ENCODE measurements at places on chromosomes 6 and 20.
A peak's percentile ranks its signal among the peaks of the same experiment; 100 is the strongest.

DNA sequence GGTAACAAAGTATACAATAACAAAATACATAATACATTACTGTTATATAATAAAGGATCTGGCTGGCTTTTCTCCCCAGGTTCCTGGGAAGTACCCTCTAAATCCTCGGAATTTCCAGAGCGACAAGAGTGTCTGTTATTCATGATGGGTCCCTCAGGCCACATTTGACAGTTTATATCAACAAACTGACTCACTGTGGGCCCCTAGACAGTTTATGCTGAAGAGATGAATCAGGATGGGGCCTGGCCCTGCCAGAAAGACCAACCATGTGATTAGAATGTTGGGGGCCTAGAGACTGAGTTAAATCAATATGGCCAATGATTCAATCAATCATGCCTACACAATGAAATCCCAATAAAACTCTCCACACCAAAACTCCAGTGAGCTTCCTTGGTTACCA is 13.5 kb downstream of the USP45 start:
- no peak for DNase-seq

GRCh38 chr20:44643596-44644229 is 7.8 kb downstream of the ADA start:
- peak; percentile 85 for DNase-seq

DNA sequence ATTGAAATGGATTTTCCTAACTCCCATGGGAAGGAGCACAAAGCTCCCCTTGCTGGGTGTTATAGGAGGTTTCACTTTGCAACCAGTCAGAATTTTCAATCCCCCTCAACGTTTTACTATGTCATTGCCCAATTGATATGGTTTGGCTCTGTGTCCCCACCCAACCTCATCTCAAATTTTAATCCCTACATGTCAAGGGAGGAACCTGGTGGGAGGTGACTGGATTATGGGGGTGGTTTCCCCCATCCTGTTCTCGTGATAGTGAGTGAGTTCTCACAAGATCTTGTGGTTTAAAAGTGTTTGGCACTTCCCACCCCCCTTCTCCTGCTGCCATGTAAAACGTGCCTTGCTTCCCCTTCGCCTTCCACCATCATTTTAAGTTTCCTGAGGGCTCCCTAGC is 62.9 kb downstream of the ZMYND8 start:
- no peak for DNase-seq

DNA sequence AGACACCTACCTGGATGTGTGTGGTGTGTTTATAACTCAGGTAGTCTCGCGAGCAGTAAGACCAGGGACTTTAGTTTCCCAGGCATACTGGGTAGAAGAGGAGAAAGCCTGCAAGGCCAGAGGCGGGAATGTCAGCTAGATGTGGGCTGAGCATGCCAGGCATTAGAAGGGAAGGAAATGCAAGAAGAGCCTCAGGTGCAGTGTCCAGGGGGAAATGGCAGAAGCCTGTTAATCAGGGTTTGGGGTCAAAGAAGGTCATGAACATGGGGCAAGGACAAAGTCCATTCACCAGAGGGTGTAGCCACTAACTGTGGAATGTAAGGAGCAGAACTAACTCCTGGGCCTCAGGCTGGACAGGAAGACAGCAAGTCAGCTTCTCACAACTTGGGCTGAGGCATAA is 305.0 kb downstream of the SMOC2 start:
- DNase-seq: no peak

- no peak for DNase-seq
Observed at GRCh38 chr6:135094403-135094821, 39.8 kb upstream of the HBS1L start.

DNA sequence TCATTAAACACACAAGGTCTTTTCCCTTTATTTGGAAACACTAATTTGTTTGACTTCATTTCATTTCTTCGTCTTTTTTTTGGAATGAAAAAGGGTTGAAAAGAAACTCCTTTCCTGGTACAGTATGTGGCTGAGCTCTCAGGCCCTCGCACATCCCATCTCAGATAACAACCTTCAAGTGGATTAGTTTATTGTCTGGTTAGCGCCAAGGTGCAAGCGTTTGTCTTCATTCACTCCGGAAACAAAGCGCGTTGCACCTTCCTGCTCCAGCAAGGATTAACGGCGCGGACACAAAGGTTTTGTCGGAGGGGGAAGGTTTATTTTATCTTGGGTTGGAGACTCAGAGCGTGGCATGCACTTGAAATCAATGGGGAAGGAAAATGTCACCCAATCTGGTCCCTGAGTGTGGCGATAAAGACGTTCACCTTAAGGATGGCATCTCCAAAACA is 5.3 kb upstream of the NKX2-2 start:
- no peak for DNase-seq
